Stimulated activated CD8-positive, alpha-beta memory T cell treated with anti-CD3 and anti-CD28 coated beads, Interleukin-12 subunit alpha, Interleukin-12 subunit beta, amount 100 ng/mL, for 1 hour (primary cell): ENCODE measurements at places on chromosomes 11 and 22.

GRCh38 chr11:117819096-117820040 lies 5.2 kb downstream of the FXYD2 start:
- DNase-seq, result no peak

DNA sequence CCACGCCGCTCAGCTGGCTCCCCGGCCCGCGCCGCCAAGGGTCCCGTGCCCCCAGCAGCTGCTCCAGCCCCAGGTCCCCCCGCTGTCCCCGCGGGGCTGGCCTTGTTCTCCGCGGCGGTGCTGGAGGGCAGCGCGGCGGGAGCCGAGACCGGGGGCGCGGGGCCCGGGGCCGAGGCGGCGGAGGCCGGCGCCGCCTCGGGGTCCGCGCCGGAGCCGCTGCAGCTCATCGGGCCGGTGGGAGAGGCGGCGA lies 128 bp downstream of the TAF10 start:
- DNase-seq, result no peak

GRCh38 chr22:23289851-23290724 lies 109.8 kb downstream of the BCR start:
- peak; percentile 25 for DNase-seq

DNA sequence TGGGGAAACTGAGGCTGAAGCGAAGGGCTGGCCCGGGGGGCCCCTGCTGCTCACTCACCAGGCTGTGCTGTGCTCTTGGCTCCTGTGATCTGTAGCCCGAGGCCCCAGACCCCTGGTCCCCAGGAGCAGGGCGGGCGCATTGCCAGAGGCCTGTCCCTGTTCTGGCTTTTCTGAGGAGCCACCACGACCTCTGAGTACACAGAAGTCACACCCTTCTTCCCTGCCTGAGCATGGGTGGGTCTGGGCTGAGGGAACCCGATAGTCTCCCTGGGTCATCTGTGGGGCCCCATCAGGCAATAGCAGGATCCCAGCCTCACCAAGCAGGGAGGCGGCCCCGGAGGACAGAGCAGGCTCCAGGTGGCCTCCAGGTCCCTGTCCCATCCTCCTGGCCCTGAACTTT lies 5.1 kb downstream of the CASTOR1 start:
- no peak for DNase-seq

- DNase-seq, result no peak
Measured at GRCh38 chr22:47176026-47176389, 413.6 kb downstream of the TBC1D22A start.

- DNase-seq, result no peak
Measured at GRCh38 chr22:35894937-35895708, 133.5 kb downstream of the RBFOX2 start.

GRCh38 chr11:63491240-63491587 lies 247 bp upstream of the PLAAT5 start:
- no peak for DNase-seq

DNA sequence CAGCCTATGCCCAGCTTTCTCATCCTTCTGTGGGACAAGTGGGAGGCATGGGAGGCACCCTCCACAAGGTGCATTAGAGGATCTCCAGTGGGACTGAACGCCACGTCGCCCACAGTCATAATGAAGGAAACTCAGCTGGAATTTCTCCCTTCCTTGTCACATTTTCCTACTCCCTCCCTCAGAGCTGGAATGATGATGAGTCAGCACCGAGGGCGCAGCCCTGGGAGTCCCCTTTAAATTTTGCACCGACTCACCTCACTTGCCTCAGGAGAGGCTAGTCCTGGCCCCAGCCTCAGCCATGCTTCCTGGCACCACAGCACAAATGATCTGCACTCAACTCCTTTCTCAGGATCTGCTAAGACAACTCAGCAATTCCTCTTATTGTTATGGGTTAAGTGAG lies 34.3 kb downstream of the DBX1 start:
- no peak for DNase-seq

DNA sequence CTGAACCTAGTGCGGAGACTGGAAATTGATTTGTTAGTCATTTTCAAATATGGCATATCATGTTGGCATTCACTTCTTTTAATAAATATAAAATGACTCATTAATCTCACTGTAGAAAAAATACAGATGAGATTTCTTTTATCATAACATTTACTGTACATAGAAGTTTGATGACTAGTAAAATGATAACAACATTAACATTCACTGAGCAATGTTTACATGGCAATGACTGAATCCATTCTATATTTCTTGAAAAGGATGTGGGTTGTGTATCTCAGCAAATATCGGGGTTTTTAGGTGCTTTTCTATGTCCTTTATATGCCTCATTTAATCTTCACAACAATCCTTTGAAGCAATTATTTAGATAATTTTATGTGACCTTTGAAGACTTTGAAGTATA lies 920.9 kb upstream of the FAT3 start:
- DNase-seq, result no peak

DNA sequence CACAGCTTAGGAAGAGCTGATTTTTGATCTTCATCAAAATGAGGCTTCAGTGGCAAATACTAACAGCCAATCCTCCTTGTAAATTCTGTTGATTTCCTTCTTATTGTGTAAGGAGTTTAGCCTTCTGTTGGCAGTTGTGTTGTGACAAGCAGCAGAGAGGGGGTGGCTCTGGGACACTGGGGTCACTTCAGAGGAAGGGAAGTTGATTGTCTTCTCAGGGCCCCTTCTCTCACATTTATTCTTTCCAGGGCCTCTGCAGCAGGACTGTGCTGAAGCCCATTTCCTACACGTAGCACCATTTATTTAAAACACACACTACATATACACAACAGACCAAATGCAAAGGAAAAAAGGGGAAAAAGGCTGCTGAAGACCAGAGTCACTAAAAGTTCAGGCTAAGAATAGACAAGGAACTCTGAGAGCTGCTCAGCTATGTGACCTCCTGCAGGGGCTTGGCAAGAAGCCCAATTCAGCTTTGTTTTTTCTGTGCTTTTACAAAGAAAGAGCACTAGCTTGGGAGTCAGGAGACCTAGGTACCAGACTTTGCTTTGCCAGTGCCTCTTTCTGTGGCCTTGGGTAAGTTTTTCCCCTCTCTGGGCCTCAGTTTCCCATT lies 28.3 kb upstream of the UPB1 start:
- DNase-seq, result no peak

DNA sequence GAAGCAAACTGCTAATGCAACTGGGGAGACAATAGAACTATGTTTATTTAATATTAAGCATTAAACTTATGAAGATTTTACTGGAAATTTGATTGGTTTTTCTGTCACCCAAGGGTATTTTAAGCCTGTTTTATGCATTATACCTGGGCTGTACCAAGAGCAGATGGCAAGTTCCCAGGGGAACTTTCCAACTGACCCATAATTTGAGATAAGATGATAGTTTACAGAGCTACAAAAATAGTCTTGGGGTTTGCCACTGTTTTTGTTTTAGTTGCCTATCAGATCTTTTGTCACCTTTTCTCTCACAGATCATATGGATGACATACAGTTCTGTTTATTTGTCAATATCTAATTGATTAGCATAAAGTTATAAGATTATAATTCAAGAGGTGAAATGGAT lies 43.9 kb downstream of the PDE3B start:
- no peak for DNase-seq

DNA sequence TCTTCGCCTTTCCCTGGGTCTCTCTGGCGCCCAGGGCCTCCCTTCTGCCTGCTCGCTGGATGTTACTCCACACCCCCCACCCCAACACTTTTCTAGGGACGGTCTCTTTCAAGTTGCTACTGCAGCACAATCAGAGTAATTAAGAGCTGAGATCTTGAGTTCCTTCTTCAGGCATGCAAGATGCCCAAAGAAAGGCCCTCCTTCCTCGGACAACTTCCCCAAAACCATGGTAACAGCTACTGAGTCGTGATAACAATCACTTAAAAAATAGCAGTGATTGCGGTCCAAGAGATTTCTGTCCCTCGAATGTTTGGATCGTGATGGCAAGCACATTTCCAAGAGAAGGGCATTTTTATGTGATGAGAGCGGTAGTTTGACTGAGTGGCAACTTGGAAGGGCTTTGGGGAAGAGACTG lies 638 bp upstream of the TENM4 start:
- no peak for DNase-seq

- no peak for DNase-seq
Measured at GRCh38 chr11:62930666-62931065, 9.5 kb upstream of the CHRM1 start.
